SK-N-SH (cell line): ENCODE measurements at places on chromosomes 6 and 20.

DNA sequence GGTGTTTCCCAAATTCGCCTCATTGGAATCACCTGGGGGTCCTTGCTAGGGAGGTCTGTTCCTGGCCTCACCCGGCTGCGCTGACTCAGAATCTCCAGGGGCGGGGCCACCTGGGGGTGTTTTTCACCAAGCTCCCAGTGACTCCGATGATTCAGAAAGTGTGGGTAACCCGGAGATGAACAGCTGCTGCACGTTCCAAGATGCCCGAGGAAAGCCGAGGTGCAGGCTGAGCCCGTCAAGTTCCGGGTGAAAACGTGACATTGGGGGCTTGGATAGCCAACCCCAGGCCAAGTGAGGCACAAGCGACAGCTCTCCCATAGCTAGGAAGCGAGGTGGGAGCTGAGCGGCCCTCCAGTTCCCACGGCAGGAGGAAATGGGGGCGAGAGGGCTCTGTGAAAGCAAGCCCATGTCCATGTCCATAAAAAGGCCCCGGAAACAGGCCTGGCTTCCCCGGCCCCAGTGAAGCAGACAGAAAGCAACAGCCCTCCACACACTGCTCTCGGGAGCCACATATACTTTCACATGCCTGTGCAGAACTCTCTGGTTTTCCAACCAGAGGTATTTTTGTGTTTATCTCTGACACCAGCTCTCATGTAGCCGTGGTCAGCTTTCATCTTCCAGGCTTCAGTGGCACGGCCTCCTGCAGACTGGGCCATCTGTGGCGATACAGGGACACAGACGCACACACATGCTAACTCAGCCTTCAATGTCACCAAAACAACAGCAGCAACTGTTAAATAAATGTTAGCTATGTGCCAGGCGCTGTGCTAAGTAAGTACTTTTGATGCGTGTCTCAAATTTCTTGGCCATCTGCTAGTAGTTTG, 90.7 kb upstream of the CCDC28A start:
- no peak for DNase-seq

GRCh38 chr20:25116739-25117458, 35.0 kb upstream of the VSX1 start:
- no peak for DNase-seq

DNA sequence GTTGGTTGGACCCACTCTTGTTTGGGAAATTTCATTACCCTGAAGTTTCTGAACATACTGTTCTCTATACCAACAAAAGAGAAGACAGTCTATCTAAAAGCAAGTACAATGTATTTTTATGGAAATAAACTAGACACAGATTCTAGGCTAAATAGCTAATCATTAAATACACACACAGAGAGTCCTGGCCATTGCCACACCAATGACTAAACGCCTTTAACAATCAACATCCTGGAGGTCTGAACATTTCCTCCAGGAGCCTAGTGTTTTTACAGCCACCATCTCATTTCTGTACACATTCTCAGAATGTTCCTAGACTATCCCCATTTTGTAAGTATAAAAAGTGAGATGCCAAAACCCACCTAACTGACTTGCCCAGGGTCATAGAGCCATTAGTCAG, 141.6 kb upstream of the RREB1 start:
- DNase-seq = no peak

GRCh38 chr20:57219071-57219677, 47.3 kb downstream of the BMP7 start:
- no peak for DNase-seq

GRCh38 chr6:13681305-13682061, 30.2 kb downstream of the RANBP9 start:
- DNase-seq = no peak
